HTR-8/SVneo (cell line): ENCODE measurements at places on chromosomes 16 and 17.

DNA sequence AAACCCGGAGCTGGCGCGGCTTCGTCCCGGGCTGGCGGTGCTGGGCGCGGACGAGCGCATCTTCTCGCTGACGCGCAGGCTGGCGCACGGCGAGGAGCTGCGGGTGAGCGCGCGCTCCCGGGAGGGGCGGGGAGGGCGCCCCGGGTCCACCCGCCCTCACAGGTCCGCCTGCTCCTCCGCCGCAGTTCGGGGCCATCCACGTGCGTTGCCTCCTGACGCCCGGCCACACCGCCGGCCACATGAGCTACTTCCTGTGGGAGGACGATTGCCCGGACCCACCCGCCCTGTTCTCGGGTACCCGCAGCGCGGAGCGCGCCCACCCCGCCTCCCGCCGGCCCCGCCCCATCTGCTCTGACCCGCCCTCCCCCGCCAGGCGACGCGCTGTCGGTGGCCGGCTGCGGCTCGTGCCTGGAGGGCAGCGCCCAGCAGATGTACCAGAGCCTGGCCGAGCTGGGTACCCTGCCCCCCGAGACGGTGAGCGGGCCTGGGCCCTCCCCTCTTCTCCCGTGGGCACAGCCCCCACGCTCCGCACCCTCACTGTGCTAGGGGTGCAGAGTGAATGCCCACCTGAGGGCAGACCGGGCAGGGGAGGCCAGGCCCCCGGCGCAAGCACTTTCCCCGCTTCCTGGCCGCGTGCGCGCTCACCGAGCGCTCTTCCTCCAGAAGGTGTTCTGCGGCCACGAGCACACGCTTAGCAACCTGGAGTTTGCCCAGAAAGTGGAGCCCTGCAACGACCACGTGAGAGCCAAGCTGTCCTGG is 1.4 kb downstream of the HAGHL start:
- peak; percentile 76 for DNase-seq

DNA sequence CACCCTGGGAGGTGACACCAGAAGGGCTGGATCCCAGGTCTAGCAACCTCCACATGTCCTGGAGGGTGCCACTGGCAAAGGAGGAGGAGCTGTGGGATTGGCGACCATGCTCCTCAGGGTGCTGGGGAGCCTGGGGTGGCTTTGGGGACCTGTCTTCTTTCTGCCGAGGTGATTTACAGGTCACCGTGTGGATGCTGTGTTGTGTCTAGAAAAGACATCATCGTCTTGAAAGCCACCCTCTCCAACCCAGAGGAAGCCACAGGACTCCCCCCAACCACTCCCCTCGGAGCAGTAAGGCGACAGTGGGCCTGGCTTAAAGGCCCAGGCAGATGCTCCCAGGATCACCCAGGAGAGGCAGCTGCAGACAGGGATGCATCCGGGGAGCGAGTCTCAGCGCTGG is 29.7 kb upstream of the FASN start:
- DNase-seq, result no peak

DNA sequence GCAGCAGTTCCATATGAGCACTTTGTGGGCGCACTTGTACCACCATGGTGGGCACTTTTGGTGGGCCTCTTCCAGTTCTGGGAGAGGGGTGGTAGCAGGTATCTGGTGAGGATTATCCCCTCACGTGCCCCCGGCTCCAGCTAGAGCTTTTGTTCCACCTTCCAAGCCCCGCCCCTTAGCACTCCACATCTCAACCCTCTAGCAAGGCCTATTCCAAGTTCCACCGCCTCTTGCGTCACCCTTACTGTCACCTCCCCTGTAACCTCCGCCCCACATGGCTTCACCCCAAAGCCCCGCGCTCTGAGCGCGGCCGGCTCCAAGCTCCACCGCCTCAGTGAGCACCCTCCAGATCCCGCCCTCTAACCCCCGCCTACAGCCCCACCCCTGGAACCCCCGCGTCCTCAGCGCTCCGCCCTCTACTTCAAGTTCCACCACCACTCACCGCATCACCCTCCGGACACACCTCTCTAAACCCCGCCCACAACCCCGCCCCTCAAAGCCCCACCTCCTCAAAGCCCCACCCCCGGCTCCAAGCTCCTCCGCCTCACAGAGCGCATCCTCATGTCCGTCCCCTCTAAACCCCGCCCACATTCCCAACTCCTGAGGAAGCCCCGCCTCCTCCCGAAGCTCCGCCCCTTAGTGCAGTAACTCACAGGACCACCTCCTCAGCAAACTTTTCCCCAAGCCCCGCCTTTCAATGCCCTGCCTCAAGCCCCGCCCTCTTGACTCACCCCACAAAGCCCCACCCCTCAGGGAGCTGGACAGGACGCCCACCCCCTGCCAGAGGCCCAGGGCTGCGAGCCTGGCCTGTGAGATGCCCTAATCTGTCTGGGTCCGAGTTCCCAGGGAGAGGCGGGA is 11.1 kb downstream of the SCN4A start:
- DNase-seq, result peak; percentile 54

DNA sequence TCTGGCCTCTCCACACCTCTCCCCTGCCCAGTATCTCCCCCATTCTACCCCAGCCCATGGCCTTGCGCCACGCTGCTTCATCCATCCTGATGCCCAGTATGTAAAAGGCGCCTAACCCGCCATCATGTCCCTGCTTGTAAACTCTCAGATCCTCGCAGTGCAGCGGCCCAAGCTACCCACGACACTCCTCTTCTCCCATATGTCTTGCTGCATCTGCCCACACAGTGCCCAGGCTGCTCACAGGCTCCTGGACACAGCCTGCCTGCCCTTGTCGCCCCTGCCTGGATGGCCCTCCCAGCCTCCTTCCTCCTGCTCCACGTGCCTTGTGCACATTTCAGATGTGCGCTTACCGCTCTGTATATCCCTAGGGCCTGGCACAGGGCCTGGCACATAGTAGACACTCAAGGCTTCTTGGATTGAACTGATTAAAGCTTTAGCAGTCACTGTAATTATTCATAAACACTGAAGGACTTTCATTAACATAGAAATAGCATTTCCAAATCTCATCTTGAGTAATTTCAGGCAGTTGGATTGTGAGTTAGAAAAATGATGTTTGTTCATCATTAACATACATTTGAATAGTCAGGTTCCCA is 129.1 kb downstream of the CLEC16A start:
- no peak for DNase-seq

GRCh38 chr17:75059369-75060345 is 12.6 kb downstream of the KCTD2 start:
- peak; percentile 54 for DNase-seq

DNA sequence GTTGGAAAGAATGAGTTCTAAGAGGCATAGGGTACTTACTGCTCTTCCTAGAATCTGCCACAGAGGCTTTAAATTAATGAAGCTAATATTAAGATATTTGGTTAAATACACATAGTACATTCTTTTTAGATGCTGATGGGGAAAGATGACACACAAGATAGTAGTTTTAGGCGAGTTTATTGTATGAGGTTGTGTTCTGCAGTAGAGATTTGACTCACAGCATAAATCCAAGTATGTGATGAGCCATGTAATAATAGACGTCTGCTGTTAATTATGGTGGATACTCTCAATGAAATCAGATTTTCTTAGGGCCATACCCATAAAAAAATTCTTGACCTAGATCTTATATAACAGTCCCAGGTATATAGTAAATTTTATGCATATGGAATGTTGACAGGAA is 8.0 kb downstream of the TNRC6C start:
- DNase-seq, result no peak

GRCh38 chr16:18788828-18789514 is 1.2 kb downstream of the RPS15A start:
- DNase-seq, result no peak

DNA sequence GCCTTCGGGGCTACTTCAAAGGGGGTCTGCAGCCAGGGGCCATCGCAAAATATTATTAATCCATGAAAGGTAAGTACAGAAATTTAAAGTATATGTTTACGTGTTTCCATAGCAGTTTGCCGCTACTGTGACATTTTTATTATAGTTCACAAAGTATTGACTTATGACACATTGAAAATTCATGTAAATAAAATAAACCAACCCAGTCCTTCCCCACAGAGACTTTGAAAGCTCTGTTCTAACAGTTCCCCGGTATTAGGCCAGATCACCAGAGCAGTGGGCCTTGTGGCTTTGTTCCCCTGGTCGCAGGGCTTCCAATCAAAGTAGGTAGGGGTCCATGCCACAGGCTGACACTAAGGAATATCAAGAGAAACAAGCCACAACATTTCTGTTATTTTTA is 13.9 kb downstream of the KIAA0753 start:
- DNase-seq, result no peak

DNA sequence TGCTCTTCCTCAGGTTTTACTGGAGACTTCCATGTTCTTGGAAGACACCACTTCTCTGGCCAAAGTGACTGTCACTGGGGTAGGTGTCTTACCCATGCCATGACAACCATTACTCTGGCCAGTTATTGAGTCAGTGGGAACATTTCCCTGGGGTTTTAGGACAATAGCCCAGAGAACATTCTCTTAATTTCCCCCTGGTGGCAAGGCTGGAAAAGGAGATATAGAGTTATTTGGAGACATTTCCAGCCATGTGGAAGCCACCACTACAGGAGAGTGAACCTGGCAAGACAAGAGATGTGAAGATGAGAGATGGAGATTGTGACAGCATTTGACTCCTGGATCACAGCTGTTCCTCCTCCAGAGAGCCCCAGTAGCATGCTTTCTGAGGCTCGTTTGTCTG is 106.2 kb downstream of the CDK5R1 start:
- no peak for DNase-seq

DNA sequence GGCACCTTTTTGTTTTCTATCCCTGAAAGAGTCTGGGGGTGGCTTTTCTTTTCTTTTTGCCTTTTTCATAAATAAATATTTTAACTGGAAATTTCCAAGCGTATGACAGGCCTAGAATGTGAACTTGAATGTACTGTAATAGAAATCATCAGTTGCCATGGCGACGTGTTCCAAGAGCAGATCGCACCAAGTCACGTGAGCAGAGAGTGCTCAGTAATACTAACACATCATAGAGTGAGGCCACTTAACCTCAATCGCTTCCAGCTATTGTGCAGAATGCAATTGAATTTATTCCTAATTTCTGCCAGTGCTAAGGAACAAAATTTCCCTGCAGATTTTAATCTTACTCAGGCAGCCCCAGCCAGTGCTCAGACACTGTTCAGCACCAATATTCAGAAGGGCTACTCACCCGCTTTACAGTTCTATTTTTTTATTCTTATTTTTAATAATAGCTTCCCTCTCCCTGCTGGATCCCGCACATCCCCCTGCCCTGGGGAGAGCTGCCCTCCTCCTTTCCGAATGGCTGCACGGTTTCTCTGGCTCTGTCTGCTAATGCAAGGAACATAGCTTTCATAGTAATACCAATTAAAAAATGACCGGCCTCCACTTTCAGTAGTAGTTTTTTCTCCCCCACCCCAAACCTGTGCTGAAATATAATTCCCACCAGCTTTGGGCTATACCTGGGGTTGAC is 26.2 kb upstream of the PMFBP1 start:
- no peak for DNase-seq

- DNase-seq, result peak; percentile 30
Observed at GRCh38 chr17:40791787-40792436, 7.8 kb downstream of the KRT28 start.

- no peak for DNase-seq
Observed at GRCh38 chr16:80893686-80894085, 89.3 kb upstream of the CDYL2 start.

GRCh38 chr17:78392295-78392694 is 13.8 kb downstream of the PGS1 start:
- no peak for DNase-seq

GRCh38 chr17:36791942-36792475 is 145.3 kb upstream of the LHX1 start:
- no peak for DNase-seq

GRCh38 chr16:89043636-89044417 is 49.8 kb upstream of the ACSF3 start:
- no peak for DNase-seq

GRCh38 chr17:61786088-61786487 is 77.2 kb downstream of the BRIP1 start:
- no peak for DNase-seq

DNA sequence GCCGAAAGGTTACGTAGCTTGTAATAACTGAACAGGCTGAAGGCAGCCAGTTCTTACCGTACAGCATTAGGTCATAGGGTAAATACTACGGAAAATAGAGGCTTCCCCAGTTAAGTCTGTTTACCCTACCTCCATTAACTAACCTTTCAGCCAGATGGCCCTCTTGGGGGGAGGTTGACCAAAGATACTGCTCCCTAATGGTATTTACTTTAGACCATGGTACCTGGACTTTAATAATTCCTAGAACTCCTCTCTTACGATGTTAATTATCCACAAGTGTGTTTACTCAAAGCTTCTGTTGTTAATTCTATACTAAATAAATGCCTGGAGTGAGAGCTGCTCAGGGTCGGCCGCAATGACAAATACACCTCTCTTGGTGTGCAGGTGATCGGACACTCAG is 9.8 kb upstream of the ADAT1 start:
- no peak for DNase-seq

GRCh38 chr17:19291646-19292376 is 54.6 kb downstream of the EPN2 start:
- DNase-seq, result no peak

- DNase-seq, result no peak
Observed at GRCh38 chr16:53056392-53056881, 1.6 kb downstream of the CHD9 start.

DNA sequence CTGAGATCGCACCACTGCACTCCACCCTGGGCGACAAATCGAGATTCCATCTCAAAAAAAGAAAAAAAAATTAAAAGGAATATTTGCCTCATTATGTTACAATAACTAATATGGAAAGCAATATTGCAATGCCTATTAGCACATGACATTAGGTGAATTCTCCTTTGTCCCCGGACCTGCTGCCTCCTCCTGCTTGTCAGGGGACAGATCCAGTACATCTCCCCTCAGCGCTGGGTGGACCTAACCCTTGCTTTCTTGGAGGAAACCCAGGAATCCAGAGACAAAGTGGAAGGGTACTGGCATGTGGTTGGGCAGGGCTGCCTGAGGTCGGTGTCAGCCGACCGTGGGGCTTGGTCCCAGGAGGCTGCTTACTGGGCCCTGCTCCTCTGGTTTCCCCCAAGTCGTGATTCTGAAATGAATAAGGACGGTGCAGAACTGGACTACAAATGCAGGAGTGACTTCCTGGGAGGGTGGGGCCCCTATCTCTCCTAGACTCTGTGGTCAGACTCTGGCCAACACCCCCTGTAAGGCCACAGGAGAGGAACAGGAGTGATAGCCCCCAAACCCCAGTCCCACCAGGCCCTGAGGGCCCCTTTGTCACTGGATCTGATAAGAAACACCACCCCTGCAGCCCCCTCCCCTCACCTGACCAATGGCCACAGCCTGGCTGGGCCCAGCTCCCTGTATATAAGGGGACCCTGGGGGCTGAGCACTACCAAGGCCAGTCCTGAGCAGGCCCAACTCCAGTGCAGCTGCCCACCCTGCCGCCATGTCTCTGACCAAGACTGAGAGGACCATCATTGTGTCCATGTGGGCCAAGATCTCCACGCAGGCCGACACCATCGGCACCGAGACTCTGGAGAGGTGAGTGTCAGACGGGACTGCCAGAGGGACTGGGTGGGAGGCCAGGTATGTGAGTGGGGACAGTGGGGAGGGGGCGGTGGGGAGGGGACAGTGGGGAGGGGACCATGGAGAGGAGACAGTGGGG is at the start of gene HBZ:
HBZ (plus strand) TSS at position 504 of the 988 bp plus-strand sequence; CDS start at position 770, 266 bp downstream.
- DNase-seq, result no peak
